ENCODE measurements at places on chromosomes 1 and 21.

DNA sequence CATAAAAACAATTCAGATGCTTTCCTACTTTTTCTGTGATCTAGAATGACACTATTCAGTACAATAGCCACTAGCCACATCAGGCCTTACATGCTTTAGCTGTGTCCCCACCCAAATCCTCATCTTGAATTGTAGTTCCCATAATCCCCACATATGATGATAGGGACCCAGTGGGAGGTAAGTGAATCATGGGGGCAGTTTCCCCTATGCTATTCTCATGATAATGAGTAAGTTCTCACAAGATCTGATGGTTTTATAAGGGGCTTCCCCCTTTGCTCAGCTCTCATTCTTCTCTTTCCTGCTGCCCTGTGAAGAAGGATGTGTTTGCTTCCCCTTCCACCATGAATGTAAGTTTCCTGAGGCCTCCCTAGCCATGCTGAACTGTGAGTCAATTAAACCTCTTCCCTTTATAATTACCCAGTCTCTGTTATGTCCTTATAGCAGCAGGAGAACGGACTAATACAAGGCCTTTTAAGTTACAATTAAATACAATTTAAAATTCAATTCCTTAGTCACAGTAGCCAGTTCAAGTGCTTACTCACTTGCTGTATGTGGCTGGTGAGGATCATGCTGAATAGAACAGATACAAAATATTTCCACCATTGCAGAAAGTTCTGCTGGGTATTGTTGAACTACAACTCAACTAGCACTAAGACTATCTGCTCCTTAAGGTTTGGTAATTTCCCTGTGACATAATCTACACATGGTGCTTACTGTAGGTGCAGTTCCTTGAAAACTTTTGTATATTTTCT is 106.7 kb downstream of the SCMH1 start:
- DNase-seq: no peak

DNA sequence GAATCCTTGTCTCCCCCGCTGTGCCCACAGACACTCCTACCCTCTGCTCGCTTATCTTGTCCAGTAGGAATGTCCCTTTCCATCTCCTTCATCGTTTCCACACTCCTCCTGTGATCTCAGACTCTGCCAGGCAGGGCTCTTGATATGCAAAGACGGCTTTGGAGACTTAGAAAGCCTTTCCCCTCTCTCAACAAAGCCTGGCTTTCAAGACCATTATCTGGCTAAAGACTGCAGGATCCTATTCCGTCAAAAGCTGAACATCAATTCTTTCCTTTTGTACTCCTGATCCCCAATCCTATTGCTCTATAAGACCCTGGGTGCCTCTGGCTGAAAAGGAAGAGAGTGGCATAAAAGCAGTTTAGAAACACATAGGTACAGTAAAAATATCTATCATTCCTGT is 63.9 kb downstream of the SDC3 start:
- DNase-seq: no peak

DNA sequence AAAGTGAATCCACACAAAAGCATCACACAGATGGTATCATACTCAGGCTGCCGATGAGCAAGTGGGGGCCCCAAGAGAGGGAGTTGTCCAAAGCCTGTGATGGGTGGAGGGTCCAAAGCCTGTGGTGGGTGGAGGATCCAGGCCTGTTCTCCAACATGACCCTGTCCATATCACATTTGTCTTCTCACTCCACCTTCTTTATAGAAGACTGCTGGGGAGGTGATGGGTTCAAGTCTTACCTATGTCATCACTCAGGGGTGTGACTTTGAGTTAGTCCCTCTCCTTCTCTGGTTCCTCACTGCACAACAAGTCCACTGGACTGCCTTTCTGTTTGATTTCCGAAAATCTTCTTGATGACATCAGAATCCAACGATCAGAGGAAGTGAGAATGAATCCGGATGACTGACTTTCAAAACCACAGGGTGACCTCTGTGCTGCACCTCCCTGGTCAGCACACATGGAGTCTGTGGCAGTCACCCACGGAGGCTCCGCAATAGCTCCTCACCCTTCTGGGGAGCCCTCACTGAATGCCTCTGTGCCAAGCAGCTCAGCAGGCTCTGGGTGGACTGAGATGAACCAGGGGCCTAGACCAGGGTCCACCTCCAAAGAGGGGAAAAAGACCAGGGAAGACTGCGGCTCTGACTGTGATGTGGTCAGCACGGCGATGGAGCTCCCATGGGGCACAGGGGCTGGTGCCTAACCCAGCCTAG is 166.8 kb downstream of the HIVEP3 start:
- peak; percentile 54 for DNase-seq

DNA sequence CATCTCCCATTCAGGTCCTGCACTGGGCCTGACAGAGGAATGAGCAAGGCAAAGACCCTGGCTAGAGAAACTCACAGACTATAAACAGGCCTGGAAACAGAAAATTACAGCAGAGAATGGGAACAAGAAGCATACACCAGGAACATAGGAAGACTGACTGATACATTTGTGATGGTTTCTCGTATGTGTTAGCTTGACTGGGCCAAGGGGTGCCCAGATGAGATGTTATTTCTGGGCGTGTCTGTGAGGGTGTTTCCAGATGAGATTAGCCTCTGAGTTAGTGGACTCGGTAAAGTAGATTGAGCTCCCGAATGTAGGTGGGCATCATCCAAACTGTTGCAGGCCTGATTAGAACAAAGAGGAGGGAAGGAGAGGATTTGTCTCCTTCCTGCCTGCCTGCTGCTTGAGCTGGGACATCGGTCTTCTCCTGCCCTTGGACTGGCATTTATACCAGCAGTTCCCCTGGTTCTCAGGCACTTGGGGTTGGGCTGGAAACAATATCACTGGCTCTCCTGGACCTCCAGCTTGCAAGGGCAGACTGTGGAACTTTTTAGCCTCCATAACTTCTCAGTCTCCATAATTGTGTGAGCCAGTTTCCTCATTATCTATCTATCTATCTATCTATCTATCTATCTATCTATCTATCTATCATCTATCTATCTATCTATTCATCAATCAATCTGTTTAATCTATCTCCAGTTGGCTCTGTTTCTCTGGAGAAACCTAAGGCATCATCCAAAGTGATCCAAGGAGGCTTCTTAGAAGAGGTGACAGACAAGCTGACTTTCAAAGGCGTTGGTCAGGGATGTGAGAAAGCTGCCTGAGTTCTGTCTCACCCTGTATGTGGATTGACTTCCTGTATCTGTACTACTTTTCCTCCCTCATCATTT is 9.7 kb upstream of the FOXO6 start:
- DNase-seq: no peak

DNA sequence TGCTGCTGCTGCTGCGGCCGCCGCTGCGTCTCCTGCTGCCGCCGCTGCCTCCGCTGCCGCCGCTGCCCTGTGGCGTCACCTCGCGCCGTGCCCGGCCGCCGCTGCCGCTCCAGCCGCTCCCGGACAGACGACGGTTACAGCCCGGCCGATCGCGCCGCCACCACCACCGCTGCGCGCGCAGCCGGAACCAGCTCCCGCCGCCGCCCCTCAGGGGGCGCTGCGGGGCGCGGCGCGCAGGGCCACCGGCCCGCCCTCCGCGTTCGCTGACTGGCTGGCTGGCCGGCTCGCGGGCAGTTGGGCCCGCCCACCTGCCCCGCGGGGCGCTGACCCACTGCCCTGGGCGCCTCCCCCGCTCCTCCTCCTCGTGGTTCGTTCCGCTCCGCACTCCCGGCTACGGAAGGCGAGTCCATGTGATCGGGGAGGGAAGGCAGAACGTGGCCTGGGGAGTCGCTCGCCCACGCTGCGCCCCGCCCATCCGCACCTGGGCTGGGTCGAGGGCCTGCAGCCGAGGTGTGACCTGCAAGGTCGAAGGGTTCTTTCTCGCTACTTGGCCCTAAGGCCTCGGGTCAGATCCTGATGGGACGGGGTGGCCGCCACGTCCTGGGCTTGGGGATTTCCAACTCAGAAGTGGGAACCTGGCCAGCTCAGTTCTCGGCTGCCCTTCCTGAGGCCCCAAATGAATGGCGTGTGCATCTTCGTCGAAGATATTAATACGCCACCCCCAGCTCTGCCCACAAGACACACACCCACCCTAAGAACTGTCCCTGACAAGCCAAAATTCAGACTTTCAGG is at the start of gene PTP4A2:
PTP4A2 (minus strand) TSS at position 185 of the 792 bp plus-strand sequence. CDS start 19,303 bp downstream, outside the sequence.
- DNase-seq: peak; percentile 89

DNA sequence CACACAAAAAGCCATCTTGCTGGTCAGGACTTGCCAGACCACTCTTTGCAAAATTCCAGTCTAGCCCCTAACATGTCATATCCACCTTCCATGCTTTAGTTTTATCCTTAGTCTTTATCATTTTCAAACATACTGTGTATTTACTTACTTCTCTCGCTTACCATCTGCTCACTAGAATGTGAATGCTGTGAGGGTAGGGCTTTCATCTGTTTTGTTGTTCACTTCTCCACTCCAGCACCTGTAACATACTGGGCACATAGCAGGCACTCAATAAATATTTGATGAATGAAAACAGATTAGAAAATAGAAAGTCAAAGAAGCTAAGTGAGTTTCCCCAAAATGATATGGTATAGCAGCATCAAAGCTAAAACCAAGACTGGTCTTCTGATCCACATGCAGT is 79.9 kb downstream of the OLFML2B start:
- DNase-seq: no peak

DNA sequence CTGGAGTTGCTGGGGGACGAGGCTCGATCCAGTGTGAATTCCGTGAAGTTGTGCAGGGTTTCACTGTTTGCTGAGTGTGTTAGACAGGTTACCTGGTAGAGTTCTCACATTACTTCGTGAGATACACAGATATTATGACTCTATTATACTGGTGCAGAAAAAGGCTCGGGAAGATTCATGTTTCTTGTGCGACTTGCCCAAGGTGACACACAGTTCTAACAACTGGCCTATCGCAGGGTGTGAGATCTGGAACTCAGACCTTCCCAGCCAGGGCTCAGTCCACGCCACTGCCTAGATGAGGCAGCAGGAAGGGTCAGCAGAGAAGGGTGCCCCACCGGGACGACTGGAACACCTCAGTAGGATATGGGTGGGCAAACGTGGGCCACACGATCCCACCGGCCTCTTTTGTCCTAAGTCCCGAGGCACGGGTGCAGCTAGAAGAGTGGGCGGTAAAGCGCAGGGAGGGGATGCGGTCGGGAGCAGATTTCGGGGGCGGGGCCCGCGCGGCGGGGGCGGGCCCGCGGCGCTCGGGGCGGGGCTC is 296 bp upstream of the RNPEP start:
- DNase-seq: peak; percentile 53

- no peak for DNase-seq
Measured at GRCh38 chr1:162872981-162873380, 12.0 kb upstream of the CCDC190 start.

- no peak for DNase-seq
Measured at GRCh38 chr1:215220346-215220745, 137.8 kb downstream of the KCNK2 start.

DNA sequence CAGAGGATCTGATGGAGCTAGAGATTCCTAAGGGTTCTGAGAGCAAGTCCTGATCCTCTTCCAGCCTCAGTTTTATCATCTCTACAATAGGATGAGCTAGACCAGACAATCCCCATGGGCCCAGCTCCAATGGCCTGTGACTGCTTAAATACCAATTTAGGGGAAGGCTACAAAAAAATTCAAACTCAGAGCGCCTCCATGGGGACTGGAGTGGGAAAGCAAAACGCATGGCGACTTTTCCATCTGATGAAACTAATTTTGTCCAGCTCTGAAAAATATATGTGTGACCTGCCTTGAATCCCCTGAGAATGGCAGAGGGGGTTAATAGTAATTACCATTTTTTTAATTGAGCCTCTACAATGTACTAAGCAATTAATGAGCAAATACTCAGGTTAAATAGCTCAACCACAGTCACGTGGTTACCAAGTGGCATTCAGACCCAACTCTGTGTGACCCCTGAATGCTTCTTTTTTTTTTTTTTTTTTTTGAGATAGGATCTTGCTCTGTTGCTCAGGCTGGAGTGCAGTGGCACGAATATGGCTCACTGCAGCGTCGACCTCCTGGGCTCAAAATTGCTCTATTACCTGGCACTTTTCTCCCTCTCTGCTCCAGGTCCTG is 8.4 kb downstream of the EXTL1 start:
- DNase-seq: no peak

GRCh38 chr1:72435025-72435424 is 152.7 kb upstream of the NEGR1 start:
- peak; percentile 32 for DNase-seq

DNA sequence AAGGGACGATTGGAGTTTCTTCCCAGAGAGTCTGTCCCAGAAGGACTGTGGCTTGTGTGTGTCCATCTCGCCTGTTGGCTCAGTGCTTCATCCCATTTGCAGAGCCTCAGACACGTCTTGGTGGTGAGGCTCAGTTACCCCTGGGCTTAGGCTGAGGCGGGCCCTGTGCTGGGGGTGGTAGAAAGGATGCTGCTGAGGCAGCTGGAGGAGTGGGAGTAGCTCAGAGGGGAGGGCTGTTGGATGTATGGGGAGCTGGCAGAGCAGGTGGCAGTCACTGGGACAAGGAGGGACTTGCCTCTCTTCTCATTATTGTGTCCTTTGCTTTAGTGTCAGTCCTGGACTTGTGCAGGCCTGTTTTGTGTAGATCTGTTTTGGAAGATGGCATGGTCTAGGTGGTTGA is 7.3 kb upstream of the MIIP start:
- no peak for DNase-seq

DNA sequence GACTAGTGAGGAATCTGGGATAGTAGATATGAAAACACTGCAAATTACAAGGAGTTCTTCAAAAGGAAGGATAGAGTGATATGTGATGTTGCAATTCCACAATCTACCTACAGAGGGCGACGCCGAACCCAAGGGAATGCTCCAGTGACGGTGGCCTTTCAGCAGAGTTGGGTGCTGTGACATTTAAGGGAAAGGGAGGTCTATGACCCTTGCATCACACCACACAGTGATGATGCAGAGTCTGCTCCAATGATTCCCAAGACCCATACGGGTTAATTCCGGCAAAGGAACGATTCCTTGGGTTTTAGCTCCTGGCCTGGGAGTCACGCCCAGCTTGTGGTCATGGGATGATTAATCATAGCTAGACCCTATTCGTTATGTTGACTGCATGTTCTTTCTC is 123.0 kb upstream of the IGSF21 start:
- peak; percentile 1 for DNase-seq

DNA sequence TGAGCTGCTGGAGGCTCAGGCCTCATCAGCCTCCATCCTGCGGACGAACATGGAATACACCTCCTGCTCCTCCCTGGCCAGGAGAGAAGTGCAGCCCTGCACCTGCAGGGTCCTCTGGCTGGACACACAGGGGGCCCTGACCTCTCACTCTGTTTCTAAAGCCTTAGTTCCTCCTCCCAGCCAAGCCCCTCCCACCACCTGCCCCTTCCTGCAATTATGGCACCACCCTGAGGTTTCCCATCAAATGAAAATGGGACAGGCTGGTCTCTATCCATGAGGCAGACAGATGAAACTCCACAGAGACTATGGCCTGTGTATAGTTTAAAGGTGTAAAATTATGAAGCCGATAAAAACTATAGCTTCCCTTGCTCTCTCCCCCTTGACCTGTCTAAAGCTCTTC is 42.6 kb downstream of the CACNA1S start:
- no peak for DNase-seq

DNA sequence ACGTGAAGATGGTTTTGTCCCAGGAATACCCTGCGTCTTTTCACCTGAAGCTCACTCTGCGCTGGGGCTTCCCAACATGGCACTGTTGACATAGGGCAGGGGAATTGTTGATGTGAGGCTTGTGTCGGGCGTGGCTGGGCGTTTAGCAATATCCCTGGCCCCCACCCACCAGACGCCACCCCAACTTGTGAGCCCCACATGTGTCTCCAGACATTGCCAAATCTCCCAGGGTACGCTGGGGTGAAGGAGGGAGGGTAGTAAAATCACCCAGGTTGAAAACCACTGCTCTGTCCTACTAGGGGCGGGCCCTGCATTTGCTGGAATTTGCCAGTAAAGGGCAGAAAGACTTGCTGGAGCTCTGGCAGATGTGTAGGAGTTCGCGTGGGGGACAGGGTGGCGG is 36.0 kb downstream of the SPSB1 start:
- DNase-seq: no peak

Measured in fibroblast of upper back skin (primary cell).